ENCODE measurements at places on chromosomes 5 and 9. TPM values are rescaled to one million over a fixed set of nuclear protein-coding genes. Genes with fewer than 3 reads are reported as not detected.
A peak's percentile ranks its signal among the peaks of the same experiment; 100 is the strongest.

The MROH2B gene
- not detected for total RNA-seq

The NTRK2 gene
- 9.6 TPM for total RNA-seq

- no peak for ATAC-seq
Measured at GRCh38 chr5:134145041-134145757, 30.7 kb downstream of the TCF7 start.

DNA sequence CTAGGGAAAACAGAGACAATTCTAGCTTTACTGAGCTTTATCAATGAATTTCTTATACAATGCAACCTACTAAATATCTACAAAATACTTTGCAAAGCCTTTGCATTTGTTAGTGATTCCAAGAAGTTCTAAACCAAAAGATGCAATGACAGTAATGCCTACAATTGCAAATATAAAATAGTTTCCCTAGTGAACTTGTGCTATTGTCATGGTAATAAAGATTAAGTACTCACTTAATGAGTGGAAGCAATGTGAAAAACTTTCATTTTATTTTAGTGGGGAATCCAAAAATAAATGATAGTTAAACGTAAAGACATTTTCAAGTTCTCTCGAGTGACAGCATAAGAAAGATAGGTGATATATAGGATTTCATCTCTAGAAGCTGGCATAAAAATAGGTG lies 270.5 kb upstream of the CTNND2 start:
- no peak for ATAC-seq

- no peak for ATAC-seq
Measured at GRCh38 chr5:95843733-95844223, 21.3 kb upstream of the GLRX start.

The SLC22A5 gene
- total RNA-seq = 3.5 TPM

DNA sequence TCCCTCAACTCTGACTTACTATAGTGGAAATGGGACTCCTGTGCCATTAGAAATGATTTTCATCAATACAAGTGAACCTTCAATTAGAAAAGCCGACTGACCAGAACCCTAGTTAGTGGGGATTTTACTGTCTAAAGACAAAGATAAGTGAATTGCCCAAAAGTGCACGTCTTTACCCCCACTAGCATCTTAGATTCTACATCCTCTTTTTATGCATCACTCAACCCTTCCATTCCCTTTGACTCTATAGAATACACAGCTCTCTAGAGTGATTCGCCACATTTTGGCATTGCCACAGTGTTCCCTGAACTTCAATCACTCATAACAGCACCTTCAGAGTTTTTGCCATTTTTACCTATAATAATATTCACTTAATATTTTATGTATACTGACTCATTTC lies 226.6 kb downstream of the EBF1 start:
- no peak for ATAC-seq

GRCh38 chr9:37775216-37775919 lies 9.5 kb downstream of the EXOSC3 start:
- no peak for ATAC-seq

DNA sequence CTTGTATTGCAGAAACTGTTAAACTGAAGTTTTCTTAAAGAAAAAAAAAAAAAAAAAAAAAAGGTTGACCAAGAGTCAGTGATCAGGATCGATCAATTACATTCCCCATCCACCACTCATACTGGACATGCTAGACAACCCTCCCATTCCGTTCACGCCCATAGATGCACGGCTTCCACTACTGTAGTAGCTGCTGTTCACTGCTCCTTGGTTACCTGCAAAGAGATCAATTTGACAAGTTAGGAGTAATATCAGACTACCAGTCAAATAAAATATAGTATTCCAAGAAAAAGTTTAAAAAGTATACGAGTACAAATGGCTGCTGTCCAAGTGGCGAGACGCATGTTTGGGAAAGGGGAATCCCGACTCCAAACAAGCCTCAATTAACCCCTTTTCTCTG lies 8.7 kb downstream of the HNRNPH1 start:
- no peak for ATAC-seq

GRCh38 chr9:137919095-137919465 lies 41.5 kb downstream of the CACNA1B start:
- no peak for ATAC-seq

GRCh38 chr5:142475102-142475513 lies 150.3 kb upstream of the SPRY4 start:
- no peak for ATAC-seq

DNA sequence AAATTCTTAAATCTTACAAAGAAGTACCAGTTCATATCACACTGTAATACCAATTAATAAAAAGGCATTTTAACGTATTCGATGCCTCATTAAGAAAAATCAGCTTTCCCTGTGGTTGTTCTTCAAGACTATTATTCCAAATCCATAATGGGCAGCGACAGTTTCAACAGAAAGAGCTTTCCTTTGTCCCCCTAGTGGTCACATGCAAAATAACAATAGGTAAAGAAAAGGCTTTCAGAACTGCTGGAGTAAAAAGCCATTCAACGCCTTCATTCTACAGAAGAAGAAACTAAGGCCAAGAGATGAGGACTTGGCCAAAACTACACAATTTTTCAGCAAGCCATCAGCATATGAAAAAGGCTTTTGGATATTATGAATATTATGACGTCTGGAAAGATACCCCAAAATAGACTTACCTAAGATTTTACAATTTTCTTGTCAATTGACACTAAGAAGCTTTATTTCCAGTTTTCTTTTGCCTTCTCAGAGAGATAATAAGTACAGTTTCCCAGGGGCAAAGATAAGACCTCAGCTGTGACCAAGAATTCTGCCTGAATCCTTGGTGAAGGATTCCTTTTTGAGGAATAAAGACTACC lies 6.7 kb upstream of the CDH6 start:
- no peak for ATAC-seq

GRCh38 chr5:175460126-175460525 lies 16.1 kb upstream of the DRD1 start:
- ATAC-seq = no peak

The RAI14 gene
- 3.3 TPM for total RNA-seq

GRCh38 chr9:21160178-21160577 lies 6.3 kb downstream of the IFNA21 start:
- ATAC-seq = peak; percentile 64

- ATAC-seq = no peak
Measured at GRCh38 chr5:143569213-143569701, 165.8 kb upstream of the NR3C1 start.

GRCh38 chr9:87909310-87910041 lies 8.3 kb upstream of the SPATA31C1 start:
- no peak for ATAC-seq

DNA sequence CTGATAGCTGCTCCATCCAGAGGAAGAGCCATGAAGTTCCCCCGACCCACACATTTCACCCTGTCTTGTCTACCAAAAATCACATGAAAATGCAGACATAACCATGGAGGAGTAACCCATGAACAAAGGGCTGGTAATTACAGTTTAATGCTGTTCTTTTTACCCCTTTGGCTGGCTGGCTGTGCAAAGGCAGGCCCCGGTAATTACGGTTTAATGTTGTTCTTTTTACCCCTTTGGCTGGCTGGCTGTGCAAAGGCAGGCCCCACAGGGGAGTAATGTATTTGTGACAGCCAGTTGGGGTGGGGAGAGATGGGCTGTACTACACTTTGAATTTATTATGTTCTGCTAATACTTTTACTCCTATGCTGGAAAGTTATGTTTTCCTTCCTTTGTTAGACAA lies 41.7 kb downstream of the PIK3R1 start:
- ATAC-seq = no peak

DNA sequence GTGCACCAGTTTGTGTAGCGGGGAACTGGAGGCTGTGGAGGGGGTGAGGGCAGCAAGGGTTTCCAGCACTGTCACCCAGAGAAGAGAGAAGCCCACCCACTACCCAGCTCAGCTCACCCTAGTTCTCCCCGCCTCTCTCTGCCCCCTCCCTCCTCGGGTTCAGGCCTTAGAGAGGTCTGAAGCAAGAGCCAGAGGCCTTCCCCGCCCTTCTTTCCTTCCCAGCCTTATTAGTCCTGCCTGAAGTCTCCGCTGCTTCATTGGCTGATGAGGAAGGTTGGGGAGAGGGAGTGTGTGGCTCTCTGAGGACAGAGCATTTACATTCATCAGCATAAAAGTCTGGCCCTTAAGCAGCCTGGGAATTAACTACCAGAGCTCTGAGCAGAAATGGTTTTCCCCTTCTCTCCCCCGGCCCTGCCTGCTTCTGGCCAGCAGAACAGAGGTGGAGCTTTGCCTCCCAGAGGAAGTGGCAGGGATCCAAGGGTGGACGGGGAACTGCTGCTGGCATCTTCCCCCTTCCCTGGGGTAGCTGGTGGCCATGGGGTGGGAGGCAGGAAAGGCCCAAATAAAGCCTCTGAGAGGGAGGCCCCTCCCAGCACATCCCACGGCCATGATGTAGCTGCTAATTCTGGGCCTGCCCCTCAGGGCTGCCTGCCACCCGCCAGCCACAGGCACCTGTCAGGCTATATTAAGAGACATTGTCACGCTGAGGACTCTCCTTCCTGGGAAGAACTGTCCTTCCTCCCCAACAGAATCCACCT lies 4.1 kb downstream of the DNAJB5 start:
- ATAC-seq = no peak

DNA sequence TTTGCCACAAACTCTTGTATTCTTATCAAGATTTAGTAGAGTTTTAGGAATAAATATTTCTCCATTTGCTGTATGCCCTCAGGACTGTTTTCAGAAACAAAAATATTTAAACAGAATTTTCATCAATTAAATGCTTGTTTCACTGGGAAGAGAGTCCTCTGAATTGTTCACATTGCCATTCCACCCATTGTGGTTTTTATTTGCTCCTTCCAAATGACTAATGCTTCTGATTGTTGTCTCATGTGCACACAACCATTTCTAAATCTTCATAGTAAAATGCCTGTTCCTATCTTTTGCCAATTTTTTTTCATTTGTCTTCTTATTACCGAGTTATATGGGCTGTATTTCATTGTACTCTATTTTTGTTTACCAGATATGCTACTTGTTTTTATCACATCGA lies 10.6 kb downstream of the MARCOL start:
- ATAC-seq = no peak

The ALDH1A1 gene
- not detected for total RNA-seq

- no peak for ATAC-seq
Measured at GRCh38 chr5:102845041-102845440, 89.9 kb downstream of the PAM start.

- ATAC-seq = no peak
Measured at GRCh38 chr5:2007878-2008501, 125.3 kb upstream of the IRX4 start.

DNA sequence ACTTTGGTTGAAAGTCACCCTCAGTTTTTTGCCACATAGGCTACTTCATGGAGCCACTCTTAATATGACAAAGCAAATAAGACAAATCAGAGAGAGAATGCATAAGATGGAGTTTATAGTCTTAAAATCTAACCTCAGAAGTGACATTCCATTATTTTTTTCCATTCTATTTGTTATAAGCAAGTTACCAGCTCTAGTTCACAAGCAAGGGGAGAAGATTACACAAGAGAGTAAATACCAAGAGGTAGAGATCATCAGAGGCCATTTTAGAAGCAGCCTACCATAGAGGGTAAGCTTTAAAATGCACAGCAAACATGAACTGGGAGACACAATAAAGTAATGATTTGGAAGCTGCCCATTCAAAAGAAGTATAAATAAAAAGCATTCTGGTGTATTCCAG lies 651.3 kb upstream of the MEF2C start:
- no peak for ATAC-seq

DNA sequence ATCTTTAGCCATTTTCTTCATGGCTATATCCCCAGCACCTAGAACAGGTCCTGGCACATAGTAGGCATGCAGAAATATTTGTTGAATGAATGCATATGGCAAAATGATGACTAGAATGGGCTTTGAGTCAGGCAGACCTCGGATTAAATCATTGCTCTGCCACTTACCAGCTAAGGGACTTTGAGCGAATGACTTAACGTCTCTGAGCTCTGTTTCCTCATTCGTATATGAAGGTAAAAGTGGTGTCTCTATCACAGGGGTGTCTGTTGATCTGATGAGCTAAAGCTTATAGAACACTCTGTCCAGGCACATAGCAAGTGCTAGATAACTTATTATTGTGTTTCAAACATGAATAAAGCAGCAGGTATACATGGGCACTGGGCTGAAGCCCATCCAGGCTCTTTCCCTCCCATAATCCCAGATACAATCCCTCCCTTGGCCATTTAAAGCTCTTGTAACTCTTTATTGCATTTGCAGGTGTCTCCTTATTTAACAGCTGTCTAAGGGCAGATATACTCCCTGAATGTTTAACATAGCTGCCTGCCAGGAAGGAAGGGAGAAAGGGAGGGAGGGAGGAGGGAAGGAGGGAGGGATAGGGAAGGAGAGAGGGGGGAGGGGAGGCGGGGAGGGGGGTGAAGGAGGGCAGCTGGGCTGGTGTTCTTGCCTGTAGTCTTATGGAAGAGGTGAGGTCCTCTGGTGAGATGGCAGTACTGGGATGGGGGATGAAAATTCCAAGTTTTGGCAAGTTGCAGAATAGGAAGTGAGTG lies 23.2 kb upstream of the STXBP1 start:
- no peak for ATAC-seq

GRCh38 chr9:89661956-89662717 lies 57.3 kb downstream of the GADD45G start:
- ATAC-seq = no peak

DNA sequence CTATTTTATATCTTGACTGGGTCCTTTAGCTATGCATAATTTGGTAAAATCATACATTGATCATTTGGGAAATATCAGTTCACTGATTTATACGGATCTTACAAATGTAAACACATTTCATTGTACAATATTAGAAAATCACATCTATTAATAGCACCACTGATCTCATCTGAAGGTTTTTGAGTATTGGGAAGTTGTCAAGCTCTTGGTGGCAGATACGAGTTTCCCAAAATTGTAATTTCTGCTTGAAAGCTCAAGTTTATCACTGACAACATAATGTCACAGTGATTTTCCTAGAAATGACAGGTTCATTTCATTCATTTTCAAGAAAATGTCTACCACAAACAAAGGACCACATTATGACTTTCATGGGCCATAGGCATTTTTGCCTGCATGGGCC lies 3.0 kb upstream of the MACROH2A1 start:
- ATAC-seq = no peak

GRCh38 chr9:37486616-37487548 lies 1.1 kb downstream of the POLR1E start:
- ATAC-seq = no peak

The PLPP7 gene
- total RNA-seq = not detected

The TAF1L gene
- total RNA-seq = not detected

The SPATA6L gene
- 1.6 TPM for total RNA-seq

DNA sequence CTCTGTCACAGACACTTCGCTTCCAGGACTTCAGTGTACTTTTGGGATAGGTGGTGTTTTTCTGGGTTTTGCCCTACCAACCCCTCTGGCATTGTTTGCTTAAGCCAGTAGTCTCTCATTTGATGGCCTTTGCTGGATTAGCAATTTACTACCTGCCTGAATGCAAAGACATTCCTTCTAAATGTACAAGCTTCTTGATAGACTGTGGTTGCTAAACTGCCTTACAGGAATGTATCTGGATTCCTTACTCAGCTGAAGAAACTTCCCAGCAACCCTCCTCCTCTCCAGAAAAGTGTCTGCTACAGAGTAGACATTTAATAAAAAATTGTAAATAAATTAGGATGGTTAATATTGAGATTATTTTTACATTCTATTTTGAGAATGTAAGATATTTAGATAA lies 1916.7 kb downstream of the EFNA5 start:
- ATAC-seq = no peak

GRCh38 chr9:9914174-9914573 lies 698.6 kb downstream of the PTPRD start:
- ATAC-seq = no peak
